ENCODE measurements at places on chromosomes 1 and 21.

DNA sequence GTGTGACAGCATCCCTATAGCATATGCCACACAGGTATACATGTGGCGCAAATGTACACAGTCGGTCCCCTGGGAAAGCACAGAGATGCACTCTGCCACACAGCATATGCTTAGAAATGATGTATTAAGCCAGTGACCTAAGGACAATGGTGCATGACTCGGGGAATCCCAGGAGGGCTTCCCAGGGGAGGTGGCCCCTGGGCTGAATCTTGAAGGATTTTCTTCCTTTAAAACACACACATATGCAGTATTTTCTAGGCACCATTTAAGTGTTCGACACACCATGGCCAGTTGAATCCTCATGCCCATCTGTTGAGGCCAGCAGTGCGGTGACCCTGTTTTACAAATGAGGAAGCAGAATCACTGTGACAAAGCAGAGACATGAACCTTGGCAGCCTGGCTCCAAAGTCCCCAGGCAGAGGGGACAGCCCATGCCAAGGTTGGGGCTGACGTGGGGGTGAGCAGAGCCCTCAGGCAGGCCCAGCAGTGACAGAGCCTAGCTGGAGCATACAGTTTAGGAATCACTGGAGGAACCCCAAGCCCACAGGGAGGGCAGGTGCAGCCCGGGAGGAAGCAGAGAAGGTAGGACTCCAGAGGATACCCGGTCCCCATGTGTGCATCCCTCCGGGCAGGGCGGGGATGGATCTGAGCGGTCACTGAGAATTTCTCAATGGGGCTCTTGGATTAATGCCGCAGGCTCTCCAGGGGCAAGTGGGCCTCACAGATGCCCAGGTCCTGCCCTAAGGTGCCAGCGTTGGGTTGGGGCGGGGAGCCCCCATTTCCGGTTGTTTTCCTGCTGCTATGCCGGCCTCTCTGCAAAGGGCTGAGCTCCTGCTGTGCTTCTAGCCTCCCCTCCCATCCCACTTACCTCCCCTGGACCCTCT lies 28.4 kb downstream of the WNT3A start:
- no peak for DNase-seq

GRCh38 chr1:66542811-66543767 lies 9.1 kb downstream of the SGIP1 start:
- DNase-seq = no peak

GRCh38 chr1:60558236-60558635 lies 484.7 kb upstream of the C1orf87 start:
- no peak for DNase-seq

- DNase-seq = no peak
Measured at GRCh38 chr1:172431721-172432192, 11.3 kb downstream of the C1orf105 start.

GRCh38 chr1:28437264-28437923 lies 67.9 kb downstream of the PHACTR4 start:
- DNase-seq = peak; percentile 8

GRCh38 chr1:222670110-222670509 lies 42.2 kb downstream of the AIDA start:
- no peak for DNase-seq

GRCh38 chr1:164649146-164649545 lies 90.2 kb downstream of the PBX1 start:
- DNase-seq = no peak

- no peak for DNase-seq
Measured at GRCh38 chr1:71770121-71770520, 512.2 kb downstream of the NEGR1 start.

DNA sequence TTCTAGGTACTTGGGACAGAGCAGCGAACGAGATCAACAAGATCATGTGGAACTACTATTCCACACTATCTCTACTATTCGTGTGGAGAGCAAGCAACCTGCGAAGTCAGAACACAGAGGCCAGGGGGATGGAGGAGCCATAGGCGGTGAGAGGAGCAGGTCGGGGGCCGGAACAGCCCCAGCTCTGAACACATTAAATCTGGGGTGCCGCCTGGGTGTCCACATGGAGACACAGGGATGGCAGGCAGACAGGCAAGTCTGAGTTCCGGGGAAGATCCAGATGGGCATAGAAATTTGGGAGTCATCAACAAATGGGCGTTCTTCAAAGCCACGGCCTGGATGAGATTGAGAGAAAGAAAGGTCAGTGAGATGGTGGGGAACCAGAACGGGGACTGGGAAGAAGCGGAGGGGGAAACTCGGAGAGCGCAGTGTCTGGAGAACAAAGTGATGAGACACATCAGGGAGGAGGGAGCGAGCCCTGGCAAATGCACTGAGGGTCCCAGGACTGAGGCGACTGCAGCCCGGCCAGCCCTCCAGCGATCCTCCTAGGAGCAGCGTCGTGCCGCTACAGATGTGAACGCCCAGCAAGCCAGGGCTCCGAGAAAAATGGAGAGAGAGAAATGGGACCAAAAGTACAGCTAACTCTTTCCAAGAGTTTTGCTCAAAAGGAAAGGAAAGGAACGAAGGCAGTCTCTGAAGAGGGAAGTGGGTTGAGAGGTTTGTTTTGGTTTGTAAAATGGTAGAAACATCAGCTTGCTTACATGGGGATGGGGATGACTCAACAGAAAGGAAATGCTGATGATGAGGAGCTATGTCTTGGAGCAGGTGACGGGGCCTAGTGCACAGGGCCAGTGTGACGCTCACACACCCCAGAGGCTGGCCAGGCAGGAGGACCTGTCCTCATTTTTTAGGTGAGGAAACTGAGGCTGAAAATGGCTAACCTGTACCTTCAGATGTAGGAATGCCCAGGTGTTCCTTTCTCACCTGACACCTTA lies 84.5 kb downstream of the GLIS1 start:
- DNase-seq = no peak

GRCh38 chr1:41444246-41444645 lies 40.2 kb downstream of the EDN2 start:
- DNase-seq = no peak

GRCh38 chr1:51966559-51966958 lies 23.9 kb downstream of the RAB3B start:
- DNase-seq = no peak

DNA sequence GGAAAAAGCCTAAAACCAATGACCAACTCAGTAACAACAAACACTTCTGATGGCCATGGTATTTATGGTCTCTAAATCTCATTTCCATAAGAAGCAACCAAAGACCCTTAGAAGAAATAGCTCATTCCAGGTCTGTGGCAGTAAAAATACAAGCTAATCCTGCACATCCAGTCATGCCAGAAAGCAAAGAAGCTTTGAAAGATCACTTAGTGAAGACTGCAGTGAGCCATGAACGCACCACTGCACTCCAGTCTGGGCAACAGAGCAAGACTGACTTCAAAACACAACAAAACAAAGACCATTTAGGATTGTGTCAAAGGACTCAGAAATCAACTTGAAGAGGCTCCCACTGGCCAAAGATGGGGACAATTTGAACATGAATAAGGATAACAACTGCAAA lies 18.4 kb upstream of the ELK4 start:
- no peak for DNase-seq

DNA sequence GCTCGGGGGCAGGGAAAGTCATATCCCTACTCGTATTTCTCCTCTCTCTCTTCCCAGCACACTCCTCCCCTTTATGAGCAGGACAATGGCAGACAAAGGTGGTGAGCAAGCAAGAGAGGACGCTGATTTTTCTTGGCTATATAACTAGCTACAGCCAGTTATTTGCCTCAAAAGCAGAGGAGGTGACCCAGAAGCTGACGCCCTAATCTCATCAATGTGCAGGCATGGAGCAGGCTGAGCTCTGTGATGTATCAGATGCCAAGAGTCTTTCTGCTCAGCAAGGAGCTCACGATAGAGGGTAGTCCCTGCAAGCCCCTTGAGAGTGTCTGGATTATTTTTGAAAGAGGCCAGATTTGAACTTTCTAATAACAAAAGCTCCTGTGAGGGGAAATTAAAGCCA lies 75.5 kb downstream of the ASTN1 start:
- DNase-seq = no peak

GRCh38 chr1:207503950-207504349 lies 8.0 kb downstream of the CR1 start:
- no peak for DNase-seq

GRCh38 chr1:220943319-220943996 lies 64.2 kb downstream of the HLX start:
- DNase-seq = no peak

GRCh38 chr1:5915587-5916571 lies 76.3 kb downstream of the NPHP4 start:
- DNase-seq = no peak
